ENCODE measurements at places on chromosomes 16 and 17.

DNA sequence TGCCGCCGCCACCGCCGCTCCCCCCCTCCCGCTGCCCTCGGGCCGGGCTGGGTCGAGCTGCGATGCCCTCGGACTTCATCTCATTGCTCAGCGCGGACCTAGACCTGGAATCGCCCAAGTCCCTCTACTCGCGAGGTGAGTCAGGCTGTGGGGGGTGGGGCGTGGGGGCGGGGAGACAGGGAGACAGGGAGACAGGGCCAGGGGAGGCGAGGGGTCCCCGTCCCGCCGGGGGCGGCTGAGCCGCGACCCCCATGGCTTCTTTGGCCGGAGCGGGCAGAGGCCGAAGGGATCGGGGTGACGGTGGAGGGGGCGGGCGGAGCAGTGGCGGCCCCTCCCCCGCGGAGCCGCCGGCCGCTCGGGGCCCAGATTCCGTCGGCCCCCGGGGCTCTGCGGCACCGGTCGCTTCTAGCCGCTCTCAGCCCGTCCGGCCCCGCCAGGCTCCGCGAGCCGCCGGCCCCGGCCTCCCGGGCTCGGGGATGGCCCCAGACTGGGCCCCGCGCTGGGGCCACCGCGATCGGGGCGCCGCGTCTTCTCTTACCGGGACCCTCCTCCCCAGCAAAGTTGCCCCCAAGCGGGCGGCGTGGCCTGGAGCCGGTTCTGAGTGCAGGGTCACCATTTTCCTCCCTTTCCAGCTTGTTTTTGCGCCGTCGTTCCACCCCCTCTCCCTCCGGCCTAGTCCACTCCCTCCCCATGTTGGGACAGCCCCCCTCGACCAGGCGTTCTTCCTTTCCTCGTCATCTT lies 644 bp downstream of the NFAT5 start:
- DNase-seq: peak; percentile 56

DNA sequence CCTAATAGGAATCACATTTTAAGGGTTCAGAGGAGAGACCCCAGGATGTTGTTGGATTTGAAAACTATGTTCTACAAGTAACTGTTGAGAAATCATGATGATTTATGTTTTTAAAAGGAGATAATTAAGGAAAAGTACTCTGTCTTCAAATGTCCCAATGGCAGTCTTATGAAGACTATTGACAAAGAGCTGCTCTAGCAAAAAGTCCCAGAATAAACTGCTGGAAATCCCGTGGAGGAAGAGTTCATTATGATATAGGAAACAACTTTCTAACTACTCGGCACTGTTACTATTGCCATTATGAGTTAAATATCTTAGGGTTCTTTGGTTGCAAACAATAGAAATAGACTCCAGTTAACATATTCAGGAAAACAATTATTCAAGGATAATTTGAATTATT lies 65.6 kb upstream of the GAS7 start:
- DNase-seq: no peak

DNA sequence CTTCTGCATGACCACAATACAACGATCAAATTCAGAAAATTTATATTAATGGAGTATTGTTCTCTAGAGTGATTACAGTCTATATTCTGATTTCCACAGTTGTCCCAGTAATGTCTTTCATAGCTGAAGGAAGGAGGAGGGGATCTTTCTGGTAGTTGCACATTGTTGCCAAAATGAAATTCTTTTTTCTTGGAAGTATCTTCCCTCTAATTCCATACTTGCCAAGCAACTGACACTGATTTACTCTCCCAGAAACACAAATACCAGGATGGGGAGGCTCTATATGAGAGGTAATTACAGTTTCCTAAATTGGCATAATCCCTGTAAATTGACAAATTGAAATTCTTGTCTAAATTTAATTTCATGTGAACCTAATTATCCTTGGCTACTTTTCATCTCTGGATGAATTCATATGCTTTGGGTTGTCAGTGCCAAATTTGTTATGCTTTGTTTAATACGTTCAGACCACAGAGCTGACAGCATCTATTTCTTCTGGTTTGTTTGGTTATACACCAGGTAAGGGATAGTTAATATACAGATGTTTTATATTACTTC lies 30.0 kb downstream of the NOL11 start:
- DNase-seq: no peak

DNA sequence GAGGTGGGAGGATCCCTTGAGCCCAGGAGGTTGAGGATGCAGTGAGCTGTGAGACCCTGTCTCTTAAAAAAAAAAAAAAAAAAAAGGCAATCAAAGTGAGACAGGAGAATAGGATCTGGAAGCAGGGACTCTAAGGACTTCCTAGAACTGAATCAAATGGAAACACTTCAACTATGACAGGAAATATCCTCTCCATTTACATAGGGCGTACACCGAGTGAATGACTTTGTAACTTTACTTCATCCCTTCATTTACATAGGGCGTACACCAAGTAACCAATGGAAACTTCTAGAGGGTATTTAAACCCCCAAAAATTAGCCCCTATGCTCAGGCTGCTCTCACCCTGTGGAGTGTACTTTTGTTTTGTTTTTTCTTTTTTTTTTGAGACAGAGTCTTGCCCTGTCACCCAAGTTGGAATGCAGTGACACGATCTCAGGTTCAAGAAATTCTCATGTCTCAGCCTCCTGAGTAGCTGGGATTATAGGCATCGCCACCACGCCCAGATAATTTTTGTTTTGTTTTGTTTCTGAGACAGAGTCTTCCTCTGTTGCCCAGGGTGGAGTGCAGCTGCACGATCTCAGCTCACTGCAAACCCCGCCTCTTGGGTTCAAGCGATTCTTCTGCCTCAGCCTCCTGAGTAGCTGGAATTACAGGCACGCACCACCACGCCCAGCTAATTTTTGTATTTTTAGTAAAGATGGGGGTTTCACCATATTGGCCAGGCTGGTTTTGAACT lies 9.6 kb upstream of the PRPSAP1 start:
- no peak for DNase-seq

DNA sequence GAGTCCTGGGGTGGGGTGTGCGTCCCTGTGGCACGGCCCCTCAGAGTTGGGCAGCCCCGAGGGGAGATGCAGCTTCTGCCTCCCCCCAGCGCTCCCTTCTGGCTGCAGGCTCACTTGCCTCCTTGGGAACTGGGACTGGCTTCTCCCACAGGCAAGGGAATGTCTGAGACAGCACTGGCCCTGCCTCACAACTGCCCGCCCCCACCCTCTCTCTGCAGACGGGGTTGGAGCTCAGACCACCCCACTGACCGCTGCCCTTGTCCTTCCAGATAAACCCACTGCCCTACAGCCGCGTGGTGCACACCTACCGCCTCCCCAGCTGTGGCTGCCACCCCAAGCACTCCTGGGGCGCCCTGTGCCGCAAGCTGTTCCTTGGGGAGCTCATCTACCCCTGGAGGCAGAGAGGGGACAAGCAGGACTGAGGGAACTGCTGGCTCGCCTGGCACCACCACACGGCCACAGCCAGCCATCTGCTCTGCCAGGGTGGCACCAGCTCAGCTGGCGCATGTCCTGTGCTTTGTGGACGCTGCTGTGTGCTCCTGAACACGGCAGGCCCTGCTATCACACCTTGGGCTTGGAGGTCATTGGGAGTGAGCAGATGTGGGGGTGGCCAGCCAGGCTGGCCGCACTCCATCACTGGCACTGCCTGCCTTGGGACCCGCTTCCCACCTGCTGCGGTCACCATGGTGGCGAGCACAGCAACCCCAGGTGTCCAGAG lies 7.1 kb upstream of the RAB40C start:
- DNase-seq: no peak

DNA sequence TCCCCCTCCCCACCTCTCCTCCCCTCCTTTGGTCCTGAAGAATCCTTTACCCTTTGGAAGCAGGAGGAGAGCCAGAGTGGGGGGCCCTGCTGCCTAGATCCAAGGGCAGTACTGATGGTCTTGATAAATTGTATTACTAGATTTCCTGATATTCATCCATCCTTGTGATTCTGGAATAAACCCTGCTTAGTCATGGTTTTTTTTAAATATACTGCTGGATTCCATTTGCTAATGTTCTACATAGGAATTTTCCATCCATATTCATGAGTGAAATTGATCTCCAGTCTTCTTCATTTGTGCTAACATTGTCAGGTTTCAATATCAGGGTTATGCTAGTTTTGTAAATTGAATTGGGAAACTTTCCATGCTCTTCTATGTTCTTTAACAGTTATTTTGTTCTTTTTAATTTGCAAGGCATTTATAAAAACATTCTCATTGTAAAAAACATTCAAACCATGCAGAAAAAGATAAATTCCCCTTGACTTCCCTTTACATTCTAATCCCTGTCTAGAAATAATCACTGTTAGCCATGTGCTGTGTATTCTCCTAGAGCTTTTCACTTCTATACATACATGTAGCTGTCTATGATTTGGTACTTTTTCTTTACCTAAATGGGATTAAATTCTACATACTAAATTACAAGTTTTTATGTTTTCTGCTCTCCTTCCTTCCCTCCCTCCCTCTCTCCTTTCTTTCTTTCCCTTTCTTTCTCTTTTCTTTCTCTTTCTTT lies 56.7 kb downstream of the CCDC42 start:
- DNase-seq: no peak

- no peak for DNase-seq
These were observed 4.8 kb downstream of the EMP2 start for GRCh38 chr16:10575506-10576130.

DNA sequence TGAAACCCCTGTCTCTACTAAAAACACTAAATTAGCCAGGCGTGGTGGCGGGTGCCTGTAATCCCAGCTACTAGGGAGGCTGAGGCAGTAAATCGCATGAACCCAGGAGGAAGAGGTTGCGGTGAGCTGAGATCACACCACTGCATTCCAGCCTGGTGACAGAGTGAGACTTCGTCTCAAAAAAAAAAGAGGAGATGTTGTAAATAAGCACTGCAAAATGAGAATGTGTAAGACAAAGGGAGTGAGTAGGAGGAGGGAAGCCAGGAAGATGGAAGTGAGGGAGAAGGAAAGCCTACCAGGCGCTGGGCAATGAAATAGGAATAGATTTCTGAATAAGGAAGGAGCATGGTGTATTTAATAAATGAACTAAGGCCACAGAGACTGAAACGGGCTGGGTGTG lies 8.7 kb upstream of the PRPF8 start:
- no peak for DNase-seq

DNA sequence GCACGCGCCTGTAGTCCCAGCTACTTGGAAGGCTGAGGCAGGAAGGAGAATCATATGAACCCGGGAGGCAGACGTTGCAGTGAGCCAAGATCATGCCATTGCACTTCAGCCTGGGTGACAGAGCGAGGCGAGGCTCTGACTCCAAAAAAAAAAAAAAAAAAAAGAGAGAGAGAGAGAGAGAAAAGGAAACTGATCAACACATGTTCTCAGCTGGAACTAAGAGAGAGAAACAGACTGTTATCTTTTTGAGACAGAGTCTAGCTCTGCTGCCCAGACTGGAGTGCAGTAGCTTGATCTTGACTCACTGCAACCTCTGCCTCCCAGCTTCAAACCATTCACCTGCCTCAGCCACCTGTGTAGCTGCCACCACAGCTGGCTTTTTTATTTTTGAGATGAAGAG lies 60.4 kb downstream of the STH start:
- no peak for DNase-seq

- no peak for DNase-seq
These were observed 555.3 kb downstream of the MAF start for GRCh38 chr16:79045191-79045590.

GRCh38 chr17:78396441-78397337 lies 18.2 kb downstream of the PGS1 start:
- no peak for DNase-seq

DNA sequence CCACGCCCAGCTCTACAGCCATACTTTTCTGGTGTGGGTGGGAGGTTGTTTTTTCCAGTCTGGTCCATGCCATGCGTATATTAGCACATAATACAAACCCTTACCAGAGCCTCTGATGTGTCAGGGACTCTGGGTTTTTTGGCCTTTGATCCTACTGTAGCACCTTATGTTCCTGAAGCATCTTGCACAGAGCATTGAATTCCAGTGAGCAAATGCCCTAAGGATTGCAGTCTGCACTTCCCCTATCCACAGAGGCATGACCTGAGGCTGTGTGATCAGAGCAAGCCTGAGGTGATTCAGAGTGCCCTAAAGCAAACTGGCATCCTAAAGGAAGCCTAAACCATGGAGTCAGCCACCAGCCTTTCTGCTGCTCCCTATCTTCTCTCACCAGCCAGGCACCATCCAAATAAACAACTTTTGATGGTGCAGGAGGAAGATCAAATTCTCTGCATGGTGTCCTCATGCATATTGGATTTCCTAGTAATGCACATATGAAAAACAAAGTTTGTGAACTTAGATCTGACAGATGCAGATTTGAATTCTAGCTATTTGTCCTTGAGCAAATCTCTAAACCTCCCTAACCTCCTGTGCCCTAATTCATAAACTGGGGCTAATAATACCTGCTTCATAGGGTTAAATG lies 41.2 kb upstream of the HAS3 start:
- DNase-seq: no peak

GRCh38 chr16:1762196-1762878 lies 9.0 kb downstream of the NME3 start:
- no peak for DNase-seq
